Stromal cell of bone marrow (primary cell): ENCODE measurements at places on chromosomes 16 and 17.

- DNase-seq: no peak
Measured at GRCh38 chr17:74872313-74873036, at the start of gene FDXR. Gene FDXR, minus strand, starts transcription at chr17:74872994. Its CDS starts 50 bp downstream, at chr17:74872944.

- DNase-seq: no peak
Measured at GRCh38 chr16:69131167-69131838, 1.1 kb downstream of the CHTF8 start.

- no peak for DNase-seq
Measured at GRCh38 chr16:66474750-66475199, 47.7 kb downstream of the BEAN1 start.

DNA sequence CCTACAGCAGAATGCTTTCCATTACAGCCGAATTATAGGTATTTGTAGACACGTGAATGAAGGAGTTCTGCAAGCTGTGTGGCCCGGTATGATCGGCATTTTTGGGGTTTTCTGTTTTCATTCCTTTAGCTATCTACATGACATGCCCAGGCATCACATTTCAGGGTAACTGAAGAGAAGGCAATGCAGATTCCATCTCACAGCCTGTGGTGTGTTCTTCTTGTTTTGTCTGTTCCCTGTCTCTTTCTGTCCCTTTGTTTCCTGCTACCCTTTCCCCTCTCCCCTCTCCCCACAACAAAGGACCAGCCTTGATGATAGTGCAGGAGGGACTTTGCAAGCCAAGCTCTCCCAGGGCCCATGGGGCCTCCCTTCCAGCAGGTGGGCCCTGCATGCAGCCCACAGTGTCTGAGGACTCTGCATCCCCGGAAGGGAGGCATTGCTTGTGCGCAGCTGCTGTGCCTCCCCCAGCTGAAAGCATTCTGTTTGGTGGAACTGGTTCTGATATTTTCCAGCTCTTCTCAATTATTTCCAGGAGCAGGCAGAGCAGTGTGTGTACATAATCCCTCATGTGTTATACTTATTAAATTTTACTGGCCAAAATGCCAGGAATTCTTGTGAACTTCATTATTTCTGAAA lies 207.4 kb downstream of the RPTOR start:
- DNase-seq: no peak

- no peak for DNase-seq
Measured at GRCh38 chr17:4955091-4955490, 4.2 kb downstream of the ENO3 start.

DNA sequence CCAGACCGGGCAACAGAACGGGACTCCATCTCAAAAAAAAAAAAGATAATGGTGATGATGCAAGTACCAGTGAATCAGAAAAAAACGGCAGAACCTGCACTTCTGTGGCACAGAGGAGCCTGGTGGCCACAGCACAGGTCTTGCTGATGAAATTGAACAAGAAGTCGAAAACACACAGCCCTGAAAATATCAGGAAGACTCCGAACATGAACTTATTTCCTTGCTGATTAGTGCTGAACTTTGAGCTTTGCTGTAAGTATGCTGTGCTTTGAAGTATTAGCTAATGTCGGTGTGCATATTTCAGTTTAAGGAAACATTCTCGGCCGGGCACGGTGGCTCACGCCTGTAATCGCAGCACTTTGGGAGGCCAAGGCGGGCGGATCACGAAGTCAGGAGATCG lies 10.9 kb upstream of the MYO15B start:
- no peak for DNase-seq

DNA sequence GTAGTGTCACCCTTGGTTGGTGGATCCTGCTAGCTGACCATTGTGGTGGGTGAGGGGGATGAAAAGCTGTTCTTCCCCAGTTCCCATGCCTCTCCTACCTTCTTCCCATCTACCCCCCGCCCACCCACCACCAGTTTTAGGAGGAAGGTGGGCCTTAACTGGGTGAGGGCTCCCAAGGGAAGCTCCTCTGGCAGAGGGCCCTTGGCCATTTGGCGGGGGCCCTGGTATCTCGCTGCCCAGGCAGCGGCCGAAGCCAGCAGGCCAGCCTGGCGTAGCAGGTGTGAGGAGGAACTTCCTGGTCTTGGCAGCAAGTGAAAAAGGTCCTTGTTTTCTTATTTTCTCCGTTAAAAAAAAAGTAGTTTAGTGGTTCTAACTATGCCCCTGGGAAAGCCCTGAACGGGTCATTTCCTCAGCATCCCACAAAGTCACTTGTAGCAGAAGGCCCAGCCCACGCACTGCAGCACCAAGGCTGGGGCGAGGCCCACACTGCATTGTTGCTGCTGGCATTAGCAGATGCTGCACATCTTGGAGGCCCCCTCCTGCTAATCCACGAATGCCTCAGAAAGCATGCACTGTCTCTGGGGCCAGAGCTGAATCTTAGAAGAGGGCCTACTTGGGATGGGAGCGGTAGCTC lies 72.5 kb downstream of the MPRIP start:
- DNase-seq: no peak

DNA sequence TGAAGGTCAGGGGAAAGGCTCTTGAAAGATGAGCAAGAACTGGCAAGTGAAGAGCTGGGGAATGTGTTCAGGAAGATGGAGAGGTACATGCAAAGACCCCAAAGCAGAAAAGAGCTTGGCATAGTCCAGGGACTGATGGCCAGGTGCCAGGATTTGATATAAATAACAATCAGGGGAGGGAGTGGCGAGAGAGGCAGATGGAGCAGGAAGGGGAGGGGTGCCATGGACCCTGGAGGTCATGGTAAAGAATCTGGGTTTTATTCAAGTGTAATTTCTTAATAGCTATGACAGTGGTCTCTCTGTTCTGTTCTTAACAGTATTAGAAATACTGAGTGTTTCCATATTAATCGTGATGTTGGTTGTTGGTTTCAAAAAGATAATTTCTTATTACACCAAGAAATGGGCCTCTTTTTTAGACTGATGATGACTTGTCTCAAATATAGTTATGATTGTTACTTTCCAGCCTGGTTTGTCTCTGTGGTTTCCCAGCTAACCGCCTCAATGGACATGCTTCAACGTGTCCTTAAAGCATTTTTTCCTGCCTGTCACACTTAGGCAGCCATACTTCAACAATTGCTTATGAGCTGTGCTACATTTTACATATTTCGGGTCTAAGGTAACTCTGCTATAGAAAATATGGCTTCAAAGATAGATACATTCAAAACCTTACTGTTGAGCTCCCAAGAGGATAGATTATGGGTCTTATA lies 49.4 kb downstream of the MYH10 start:
- DNase-seq: no peak

DNA sequence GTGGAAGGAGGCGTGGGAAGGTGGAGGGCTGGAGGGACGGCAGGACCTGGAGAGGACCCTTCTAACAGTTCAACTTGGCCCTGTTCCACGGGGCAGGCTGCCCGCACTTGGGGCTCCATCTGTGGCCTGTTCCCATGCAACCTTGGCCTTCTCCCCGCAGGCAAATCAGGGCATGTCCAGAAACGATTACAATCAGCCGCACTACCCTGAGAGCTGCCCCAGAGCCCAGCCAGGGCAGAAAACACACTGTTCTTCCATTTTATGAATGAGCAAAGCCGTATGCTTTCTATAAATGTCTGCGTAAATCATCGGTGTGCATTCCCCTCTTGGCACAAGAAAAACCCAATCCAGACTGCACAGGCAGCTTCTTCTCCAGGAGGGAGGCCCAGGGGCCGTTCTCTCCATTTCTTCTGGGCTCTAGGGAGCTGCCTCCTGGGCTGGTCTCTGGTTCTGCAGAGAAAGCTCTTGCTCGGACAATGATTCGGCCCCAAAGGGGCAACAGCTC lies 228.7 kb downstream of the SOX9 start:
- no peak for DNase-seq

DNA sequence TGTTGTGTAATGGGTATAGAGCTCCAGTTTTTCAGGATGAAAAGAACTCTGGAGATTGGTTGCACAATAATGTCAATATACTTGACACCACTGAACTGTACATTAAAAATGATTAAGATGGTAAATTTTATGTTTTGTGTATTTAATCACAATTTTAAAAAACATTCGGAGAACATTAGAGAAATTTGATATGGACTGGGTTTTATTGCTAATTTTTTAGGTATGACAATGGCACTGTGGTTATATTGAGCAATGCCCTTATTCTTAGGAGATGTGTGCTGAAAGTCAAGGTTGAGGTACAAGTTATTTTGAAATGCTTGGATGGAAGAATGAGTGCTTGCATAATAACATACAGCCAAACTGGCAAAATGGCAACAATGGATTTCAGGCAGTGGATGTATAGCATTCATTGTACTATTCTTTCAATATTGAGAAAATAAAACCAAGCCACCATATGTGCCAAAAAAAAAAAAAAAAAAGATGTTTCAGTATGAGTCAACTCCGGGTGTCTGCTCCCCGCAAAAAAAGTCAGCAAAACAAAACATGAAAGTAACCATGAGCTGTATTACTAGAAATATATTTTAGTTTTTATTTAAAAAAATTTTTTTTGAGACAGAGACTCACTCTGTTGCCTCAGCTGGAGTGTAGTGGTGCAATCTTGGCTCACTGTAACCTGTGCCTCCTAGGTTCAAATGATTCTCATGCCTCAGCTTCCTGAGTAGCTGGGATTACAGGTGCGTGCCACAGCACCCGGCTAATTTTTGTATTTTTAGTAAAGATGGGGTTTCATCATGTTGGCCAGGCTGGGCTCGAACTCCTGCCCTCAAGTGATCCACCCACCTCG lies 19.8 kb downstream of the HOXB1 start:
- peak; percentile 64 for DNase-seq

DNA sequence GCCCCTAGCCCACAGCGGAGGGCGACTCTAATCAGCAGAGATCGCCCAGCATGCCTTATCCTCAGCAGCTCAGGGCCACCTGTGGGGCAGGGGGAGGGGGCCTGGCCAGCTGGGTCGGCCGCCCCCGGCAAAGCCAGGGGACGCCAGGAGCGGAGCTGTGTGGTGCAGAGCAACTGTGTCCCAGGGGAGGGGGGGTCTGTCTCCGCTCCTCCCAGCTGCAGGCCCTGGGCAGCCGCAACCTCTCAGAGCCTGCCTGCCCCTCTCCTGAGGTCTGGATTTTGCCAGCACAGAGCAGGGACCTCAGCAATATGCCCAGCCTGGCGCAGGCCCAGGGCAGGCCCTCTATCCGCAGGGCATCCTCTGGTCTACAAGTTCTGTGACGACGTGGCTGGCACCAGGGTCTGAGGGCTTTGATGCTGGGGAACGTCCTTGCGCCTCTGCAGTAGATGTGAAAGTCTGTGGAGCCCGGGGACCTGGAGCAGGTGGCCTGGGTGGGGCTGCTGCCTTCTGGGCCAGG lies 36.5 kb upstream of the SLC38A10 start:
- DNase-seq: no peak

DNA sequence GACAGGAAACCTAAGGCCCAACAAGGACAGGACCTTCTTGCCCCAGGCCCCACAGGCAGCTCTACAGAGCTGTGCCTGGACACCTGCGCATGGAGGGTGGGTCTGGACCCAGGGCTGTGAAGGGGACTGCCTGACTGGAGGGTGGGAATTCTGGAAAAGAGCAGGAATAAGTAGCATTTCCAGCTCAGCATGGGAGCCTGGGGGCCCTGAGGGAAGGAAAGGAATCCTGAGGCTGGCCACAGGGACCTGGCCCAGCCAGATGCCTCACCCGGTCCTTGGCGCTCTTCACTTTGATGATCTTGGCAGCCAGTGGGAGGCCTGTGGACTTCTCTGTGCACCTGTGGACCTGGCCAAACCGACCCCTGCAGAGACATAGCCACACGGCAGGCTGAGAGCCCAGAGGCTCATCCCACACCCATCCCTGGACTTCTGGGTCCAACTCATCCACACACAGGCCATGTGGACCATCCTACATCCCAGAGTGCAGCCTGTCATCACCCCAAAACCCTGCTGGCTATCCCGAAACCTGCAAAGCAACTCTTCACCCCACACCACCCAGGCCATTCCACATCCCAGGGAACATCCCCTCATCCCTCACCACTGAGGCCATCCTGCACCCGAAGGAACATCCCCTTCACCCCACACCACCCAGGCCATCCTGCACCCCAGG lies 18.7 kb downstream of the MYLK3 start:
- no peak for DNase-seq

DNA sequence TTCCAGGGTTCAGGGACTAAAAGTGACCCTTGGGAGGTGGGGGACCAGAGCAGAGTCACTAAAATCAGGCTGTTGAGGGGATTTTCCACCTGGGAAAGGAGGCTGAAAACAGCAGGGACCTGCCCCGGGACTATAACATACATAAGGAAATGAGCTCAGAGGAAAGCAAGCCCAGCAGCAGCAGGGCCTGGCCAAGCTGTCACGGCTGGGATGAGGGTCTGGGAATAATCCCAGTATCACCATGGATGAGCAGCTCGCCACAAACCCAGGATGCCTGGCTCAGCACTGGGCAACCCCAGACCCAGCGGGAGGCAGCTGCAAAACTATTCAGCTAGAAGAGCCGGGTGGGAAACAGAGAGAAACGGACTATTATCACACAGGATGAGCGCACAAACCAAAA lies 72.4 kb downstream of the RPH3AL start:
- DNase-seq: no peak

- no peak for DNase-seq
Measured at GRCh38 chr17:69500911-69501429, 86.5 kb downstream of the MAP2K6 start.

DNA sequence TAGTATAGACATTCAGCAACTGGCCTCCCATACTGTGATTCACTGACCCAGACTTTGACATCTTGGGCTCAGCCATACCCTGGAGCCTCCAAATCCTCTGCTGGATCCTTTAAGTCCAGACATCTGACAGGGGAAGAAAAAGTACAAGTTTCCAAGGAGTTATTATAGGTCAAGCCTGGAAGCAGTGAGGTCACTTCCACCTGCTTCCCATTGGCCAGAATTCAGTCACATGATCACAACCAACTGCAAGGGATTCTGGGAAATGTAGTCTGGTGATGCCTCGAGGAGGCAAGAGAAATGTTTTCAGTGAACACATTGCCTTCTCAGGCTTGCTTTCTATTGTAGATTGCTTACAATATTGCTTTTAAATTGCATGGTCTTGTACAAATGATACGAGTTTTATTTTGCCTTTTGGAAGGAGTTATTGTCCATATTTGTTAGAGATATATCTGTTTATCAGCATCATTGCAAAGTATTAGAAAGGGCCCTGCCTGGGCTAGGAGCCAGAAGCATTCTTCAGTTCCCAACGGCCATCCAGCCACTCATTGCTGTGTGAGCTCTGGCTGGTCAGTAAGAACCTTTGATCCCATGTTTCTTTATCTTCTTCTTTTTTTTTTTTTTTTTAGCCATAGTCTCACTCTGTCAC lies 696.9 kb downstream of the WWOX start:
- DNase-seq: no peak

DNA sequence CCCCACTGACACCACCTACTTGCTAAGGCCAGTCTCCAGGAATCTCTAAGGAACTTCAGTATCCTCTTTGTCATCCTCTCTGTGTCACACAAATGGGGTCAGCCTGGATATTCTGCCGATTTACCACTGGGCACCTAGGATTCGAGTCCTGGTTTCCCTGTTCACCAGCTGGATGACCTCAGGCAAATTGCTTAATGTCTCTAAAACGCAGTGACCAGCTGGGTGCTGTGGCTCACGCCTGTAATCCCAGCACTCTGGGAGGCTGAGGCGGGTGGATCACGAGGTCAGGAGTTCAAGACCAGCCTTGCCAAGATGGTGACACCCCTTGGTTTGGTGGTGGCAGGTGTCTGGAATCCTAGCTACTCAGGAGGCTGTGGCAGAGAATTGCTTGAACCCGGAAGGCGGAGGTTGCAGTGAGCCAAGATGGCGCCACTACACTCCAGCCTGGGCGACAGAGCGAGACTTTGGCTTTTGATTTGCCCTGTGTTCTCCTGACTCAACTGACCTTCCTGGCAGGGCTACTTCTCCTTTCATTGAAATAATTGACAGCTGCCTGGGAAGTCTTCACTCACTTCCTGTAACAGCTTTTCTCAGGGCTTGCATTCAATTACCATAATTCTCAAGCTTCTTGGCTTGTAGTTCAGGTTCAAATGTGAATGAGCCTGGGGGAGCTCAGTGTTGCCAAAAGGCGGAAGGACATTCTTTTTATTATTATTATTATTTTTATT lies 15.4 kb downstream of the SYCE1L start:
- no peak for DNase-seq
